ENCODE measurements at places on chromosomes 5 and 9.

GRCh38 chr9:4174546-4175175, 125.2 kb downstream of the GLIS3 start:
- no peak for DNase-seq

DNA sequence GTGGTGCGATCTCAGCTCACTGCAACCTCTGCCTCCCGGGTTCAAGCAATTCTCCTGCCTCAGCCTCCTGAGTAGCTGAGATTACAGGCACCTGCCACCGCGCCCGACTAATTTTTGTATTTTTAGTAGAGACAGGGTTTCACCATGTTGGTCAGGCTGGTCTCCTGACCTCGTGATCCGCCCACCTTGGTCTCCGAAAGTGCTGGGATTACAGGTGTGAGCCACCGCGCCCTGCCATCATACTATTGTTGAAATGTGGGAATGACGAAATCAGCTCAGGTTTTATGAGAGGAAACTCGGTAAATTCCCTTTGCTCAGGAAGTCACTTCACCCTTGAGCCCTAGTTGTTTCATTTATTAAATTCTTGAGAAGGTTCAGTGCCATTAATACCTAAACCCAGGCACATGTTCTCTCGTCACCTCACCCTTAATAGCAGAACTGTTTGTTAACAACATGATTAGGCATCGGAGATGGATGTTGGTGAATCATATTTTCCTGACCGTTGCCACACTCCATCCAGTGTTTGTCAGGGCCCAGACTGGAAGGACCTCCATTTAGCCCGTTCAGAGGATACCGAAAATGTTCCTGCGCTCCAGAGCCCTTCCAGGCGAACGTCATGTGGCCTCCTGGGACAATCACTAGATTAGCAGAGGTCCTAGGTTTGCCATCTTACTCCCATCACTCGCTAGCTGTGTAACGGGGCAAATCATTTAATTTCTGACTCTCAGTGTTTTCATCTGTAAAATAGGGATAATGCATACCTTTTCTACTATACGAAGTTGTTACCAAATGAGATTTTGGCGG, 20.0 kb upstream of the CREBRF start:
- no peak for DNase-seq

DNA sequence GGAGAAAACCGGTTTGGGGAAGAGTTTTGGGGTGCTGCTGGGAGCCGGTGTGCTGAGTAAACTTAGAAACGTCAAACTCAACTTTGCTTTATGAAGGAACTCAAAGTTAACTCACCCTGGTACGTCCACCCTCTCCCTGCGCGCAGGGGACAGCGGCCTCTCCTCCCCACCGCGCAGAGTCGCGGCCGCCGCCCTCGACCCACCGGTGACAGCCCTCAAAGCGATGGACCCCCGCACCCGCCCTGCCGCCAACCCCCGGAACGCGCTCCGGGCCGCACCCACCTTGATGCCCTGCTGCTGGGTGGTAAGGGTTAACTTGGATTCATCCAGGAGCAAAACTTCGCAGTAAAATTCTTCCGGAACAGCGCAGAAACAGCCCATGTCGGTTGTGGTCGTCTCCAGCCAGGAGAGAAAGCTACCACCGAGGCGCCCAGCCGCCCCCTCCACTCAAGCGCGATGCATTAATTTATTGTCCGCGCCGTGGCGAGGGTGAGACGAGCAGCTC, 366 bp downstream of the EPB41L4A start:
- no peak for DNase-seq

GRCh38 chr5:135546912-135547311, 11.1 kb upstream of the NEUROG1 start:
- no peak for DNase-seq

DNA sequence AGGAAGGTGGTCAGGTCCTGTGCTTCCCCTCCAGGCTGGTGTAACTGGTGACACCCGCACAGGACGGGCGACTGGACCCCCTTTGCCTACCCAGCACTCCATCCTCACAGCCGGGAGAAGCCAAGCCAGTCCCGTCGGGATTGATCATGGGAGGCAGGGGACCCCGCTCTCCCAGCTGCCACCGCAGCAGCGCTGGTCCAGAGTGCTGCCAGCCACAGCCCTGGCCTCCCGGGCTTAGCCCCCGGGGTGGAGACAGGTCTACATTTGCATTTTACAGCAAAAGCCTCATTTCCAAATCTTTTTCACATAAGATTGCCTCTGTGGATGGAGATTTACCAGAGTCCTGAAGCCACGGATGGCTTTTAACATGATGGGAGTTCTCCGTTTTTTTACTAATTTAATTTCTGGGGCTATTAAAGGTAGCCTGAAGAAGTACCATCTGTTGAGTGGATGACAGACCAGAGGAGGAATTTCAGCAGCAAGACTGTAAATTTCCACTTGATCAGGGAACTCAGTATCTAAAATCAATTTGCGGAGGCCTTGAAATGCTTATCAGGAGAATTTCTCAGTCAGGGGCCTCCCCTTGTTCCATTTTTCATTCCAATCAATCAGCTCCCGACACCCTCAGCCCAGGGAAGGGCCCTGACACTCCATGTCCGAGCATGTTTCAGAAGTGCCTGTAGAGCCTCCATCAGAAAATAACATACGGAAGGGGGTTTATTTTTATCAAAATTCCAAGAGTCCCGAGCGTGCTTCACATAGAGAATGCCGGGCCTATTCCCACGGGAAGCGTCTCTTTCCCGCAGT, 80.6 kb downstream of the OLFM1 start:
- DNase-seq: no peak

DNA sequence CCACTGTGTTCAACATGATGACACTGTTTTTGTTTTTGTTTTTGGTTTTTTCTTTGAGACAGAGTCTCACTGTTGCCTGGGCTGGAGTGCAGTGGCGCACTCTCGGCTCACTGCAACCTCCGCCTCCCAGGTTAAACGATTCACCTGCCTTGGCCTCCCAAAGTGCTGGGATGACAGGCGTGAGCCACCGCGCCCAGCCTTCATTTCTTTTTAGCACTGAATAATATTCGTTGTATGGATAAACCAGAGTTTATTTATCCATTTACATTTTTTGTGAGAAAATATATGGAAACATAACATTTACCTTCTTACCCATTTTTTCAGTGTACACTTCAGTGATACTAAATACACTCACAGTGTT, 4.2 kb downstream of the CARD19 start:
- no peak for DNase-seq

DNA sequence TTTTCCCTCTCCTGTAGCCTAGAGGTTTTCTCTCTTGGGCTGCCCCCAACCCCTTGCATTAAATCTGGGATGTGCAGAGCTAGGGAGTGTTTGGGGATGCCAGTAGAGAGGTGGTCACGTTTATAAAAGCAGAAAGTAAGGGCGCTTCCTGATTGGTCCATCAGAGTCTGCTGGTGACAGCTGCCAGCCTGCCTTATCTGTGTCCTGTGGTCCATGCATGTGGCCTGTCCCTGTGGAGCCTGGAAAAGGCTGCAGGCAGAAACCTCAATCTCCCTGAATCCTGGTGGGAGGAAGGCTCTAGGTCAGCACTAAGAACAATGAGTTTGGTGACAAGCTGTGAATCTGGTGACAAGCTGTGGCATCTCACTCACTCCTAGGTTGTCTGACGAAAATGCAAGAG, 42.2 kb downstream of the ARHGEF37 start:
- no peak for DNase-seq

GRCh38 chr9:75695921-75696320, 194.6 kb upstream of the PCSK5 start:
- no peak for DNase-seq
